NCI-H69 (cell line): ENCODE measurements at places on chromosomes 2 and 18.

DNA sequence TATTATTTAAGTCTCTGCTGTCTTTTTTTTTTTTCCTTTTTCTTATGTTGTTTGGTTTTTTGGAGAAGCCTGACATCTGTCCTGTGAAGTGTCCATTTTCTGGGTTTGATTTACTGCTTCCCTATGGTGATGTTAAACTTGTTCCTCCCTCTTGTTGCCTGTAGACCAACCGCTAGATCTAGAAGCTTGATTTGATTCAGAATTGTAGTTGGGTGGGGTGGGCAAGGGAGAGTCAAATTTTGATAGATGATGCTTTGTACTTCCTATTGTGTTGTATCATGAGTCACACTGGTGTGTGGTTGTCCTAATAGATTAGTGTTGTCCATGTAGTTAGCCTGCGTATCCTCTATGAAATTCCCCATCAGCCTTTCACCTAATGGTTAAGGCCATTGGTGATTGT lies 35.4 kb downstream of the CAB39 start:
- DNase-seq: no peak

DNA sequence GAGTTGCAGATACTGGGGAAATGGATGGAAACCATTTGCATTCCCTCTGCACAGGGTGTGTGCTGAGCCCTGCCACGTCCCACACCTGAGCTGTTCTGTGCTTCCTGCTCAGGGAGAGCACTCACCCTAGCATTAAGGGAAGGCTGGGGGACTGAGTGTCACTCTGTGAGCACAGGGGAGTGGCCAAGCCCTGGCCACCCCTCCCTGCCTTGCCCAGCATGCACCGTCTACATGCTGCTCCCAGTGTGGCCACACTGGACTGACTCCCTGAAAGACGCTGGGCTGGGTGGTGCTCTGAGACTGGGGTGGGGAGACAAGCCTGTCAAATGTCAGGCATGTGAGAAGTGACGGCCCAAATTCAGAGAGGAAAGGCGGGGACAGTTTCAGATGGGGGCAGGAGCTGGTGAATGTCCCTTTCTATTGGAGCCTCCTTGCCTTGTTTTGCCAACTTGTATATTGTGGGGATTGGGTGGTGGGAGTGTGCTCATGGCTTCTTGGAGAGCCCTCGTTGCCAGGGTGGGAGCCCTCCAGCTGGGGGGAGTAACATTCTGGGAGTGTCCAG lies 298.4 kb upstream of the HS6ST1 start:
- DNase-seq: no peak

- DNase-seq: no peak
Observed at GRCh38 chr2:171235262-171235881, 74.7 kb upstream of the TLK1 start.

DNA sequence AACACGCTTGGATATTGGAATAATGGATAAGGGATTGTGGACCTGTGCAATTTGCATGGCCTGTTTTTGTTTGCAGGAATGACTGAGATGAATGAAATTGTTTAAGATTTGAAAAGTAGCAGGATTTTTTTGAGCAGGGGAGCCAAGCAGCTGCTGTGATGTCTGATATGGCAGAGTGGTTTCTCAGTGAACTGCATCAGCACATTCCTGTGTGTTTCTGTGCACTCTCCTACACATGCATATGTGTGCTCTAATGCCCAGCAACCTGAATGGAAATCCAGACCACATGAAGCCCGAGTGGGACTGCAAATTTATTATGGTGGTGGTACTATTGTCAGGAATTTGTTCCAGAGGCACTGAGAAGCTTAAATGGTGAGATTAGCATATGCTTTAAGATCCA lies 161.7 kb downstream of the PARD3B start:
- no peak for DNase-seq

GRCh38 chr2:120771781-120772208 lies 36.1 kb downstream of the GLI2 start:
- no peak for DNase-seq

DNA sequence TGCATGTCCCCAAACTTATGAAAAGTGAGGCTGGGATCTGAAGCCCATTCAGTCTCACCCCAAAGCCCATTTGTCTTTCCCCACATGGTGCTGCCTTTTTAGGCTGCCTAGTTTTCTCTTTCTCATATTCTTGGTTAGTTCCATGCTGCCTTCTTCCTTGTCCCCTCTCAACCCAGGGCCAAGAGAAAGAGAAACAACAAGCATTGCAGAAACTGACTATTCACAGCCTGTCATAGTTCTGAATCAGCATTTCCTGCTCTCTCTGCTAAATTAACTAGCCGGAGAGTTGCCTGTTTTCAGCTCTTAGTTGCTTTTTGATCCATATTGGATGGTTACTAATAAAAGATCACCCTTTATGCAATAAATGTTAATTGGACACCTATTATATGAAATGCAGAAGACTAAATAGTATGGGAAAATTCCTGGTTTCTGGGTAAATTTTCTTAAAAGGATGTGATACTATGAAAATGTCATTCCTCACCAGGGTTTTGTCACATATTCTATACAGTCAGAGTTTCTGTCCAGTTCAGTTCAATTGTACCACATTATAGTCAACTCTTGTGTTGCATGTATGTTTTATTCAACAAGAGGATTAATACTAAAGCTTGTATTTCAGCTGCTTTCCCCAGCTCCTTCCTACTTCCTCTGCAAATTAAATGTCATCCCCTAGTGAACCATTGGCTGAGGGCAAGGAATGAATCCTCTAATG lies 246.5 kb downstream of the GALR1 start:
- no peak for DNase-seq

DNA sequence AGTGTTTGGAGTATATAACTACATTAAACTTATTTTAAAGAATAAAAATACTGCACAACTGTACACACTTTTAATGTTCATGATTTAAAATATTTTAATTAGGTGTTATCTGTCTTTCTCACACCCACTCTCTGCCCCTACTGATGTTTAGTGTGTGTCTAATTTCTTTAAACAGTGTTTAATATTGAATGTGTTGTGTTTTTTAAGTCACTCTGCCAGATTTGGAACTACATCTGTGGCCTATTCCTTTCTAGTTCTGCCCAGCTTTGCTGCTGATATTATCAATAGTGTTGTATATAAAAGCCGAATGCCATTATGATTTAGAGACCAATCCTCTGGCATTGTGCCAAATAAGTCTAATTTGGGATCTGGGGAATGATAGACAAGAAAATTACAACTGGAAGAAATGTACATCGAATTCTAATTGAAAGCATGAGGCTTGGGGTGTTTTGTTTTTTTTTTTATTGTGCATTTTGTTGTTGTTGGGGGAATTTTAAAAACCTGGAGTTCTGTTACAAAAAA lies 398.0 kb downstream of the CPS1 start:
- no peak for DNase-seq

DNA sequence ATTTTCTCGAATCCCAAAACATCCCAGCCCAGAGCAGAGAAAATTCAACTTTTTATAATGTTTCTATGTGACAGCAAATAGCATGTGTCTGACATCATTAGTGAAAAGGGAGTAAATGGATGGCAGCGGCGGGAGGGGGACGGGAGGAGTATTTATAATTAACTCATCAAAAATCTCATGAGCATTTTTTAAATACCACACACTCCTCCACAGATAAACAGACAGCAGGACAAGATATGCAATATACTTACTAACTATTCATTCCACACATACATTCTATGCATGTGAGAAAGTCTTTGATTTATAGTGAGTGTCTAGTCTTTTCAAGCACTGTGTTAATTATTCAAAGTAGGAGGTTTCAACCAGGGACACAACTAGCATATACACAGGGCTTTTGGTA lies 107.6 kb downstream of the LRP2 start:
- DNase-seq: no peak

- no peak for DNase-seq
Observed at GRCh38 chr2:190867212-190867611, 13.4 kb upstream of the GLS start.

DNA sequence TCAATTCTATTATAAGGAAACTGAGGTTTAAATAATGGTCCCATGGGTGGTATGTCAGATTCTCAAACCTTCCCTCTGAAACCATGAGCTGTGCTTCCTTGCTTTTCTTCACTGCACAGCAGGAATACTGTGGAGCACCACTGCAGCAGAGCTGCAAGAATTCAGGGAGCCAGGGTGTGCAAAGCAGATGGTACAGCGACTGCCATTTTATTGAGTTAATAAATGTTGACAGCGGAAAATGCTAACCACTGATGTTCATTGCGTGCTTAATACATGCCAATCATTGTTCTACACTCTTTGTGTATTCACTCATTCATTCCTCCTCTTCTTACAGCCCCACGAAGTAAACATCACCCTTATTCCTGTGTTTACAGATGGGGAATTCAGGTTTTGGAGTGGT lies 152.2 kb upstream of the THSD7B start:
- no peak for DNase-seq

GRCh38 chr2:229852565-229852964 lies 69.2 kb downstream of the TRIP12 start:
- DNase-seq: no peak
